ENCODE measurements at places on chromosomes 16 and 17.
A peak's percentile ranks its signal among the peaks of the same experiment; 100 is the strongest.

DNA sequence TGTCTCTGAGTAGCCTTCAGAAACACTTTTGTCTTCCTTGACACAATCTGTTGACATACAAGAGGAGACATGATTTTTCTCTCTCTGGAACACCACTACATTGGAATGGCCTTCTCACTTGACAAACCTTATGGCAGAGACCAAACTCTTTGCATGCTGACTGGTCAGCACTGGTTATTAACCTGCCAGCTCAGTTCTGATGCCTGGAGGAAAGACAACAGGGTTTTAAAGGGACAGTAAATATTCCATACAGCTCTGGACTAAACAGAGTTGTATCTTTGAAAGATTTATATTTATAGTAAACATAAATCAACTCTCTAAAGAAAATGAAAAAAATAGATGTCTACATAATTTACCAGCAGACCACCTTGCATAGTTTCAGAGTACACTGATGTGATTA lies 1139.1 kb upstream of the CDH8 start:
- DNase-seq, result no peak
- no peak overlapping the region for H3K27ac ChIP-seq
- H3K36me3 ChIP-seq, result no peaks in the 10 kb centered on the region
- no peaks in the 10 kb centered on the region for H3K4me1 ChIP-seq
- no peak overlapping the region for H3K4me3 ChIP-seq
- H3K27me3 ChIP-seq, result no peaks in the 10 kb centered on the region

DNA sequence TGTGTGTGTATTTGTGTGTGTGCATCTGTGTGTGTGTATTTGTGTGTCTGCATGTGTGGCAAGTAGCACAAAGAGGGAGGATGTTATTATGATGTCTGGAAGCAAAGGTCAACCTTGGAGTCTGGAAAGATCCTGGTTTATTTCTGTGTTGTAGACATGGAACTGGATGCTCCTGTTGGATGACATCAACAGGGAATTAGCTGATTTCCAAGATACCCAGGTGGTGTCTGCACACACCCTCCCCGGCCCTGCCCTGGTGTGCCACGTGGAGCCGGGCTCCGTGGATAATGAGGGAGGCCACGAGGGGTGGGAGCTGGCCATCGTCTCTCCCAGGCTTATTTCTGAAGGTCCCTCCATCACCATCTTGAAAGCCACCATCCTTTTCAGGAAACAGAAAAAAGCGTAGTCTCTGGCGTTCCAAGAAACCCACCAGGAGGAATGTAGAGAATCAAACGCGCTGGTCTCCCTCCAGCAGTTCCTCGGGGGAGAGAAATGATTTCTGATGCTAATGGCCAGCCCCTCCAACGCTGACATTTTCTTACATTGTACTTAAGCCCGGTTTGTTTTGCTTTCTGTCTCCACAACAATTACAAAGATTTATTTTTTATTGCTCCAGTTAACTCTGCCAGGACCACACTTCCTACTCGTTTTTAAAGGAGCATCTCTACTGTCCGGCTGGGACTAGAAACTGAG lies 93.3 kb downstream of the FOXL1 start:
- peaks cover 31% of the 10 kb centered on the region for H3K4me1 ChIP-seq
- DNase-seq, result no peak
- H3K27me3 ChIP-seq, result no peaks in the 10 kb centered on the region
- no peaks in the 10 kb centered on the region for H3K36me3 ChIP-seq

GRCh38 chr16:25073854-25074253 lies 37.7 kb upstream of the LCMT1 start:
- H3K4me1 ChIP-seq, result no peaks in the 10 kb centered on the region
- no peaks in the 10 kb centered on the region for H3K27me3 ChIP-seq
- no peak overlapping the region for H3K27ac ChIP-seq
- no peak overlapping the region for H3K4me3 ChIP-seq
- H3K36me3 ChIP-seq, result no peaks in the 10 kb centered on the region

GRCh38 chr17:17937201-17937853 lies 34.9 kb downstream of the TOM1L2 start:
- H3K4me3 ChIP-seq, result no peak overlapping the region
- peaks cover 61% of the 10 kb centered on the region for H3K4me1 ChIP-seq
- no peak for DNase-seq
- no peak overlapping the region for H3K27ac ChIP-seq
- H3K36me3 ChIP-seq, result no peaks in the 10 kb centered on the region

GRCh38 chr17:55448681-55449080 lies 27.0 kb upstream of the MMD start:
- no peaks in the 10 kb centered on the region for H3K27me3 ChIP-seq
- no peak overlapping the region for H3K4me3 ChIP-seq
- no peak for DNase-seq
- no peak overlapping the region for H3K27ac ChIP-seq
- H3K36me3 ChIP-seq, result no peaks in the 10 kb centered on the region

GRCh38 chr17:1486802-1487695 lies 5.4 kb downstream of the MYO1C start:
- H3K4me3 ChIP-seq, result peak overlapping the region; percentile 62
- H3K27me3 ChIP-seq, result no peaks in the 10 kb centered on the region
- no peaks in the 10 kb centered on the region for H3K36me3 ChIP-seq
- peak overlapping the region; percentile 92 for H3K27ac ChIP-seq
- peaks cover 35% of the 10 kb centered on the region for H3K4me1 ChIP-seq

- no peaks in the 10 kb centered on the region for H3K36me3 ChIP-seq
- no peak overlapping the region for H3K27ac ChIP-seq
- no peaks in the 10 kb centered on the region for H3K4me1 ChIP-seq
- H3K4me3 ChIP-seq, result no peak overlapping the region
- peaks cover 4% of the 10 kb centered on the region for H3K27me3 ChIP-seq
Measured at GRCh38 chr17:16973760-16974540, 2.0 kb upstream of the TNFRSF13B start.

- peak overlapping the region; percentile 75 for H3K27ac ChIP-seq
- H3K36me3 ChIP-seq, result no peaks in the 10 kb centered on the region
- peaks cover 49% of the 10 kb centered on the region for H3K4me1 ChIP-seq
- no peak for DNase-seq
Measured at GRCh38 chr17:39701012-39701783, 1.3 kb downstream of the ERBB2 start.

DNA sequence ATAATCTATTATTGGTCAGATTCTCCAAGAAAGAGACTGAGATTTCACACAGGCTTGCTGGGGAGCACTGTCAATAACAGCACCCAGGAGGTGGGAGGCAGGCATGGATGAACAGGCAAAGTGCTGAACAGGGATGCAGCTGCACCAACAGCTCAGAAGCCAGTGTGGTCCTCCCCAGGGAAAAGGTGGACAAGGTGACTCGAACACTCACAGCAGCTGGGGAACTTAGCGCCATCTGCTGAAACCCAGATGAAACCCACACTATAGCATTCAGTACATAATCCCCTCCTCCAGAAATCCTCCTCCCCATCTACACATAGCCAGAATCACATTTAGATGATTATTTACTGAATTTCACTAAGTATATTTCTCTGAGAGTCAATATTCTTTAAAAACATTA lies 255.2 kb upstream of the WSB1 start:
- no peaks in the 10 kb centered on the region for H3K27me3 ChIP-seq
- no peak overlapping the region for H3K4me3 ChIP-seq
- no peaks in the 10 kb centered on the region for H3K36me3 ChIP-seq

GRCh38 chr17:73481676-73482075 lies 162.6 kb downstream of the SDK2 start:
- no peaks in the 10 kb centered on the region for H3K27me3 ChIP-seq
- no peak for DNase-seq
- no peak overlapping the region for H3K27ac ChIP-seq
- no peaks in the 10 kb centered on the region for H3K4me1 ChIP-seq
- H3K4me3 ChIP-seq, result no peak overlapping the region

DNA sequence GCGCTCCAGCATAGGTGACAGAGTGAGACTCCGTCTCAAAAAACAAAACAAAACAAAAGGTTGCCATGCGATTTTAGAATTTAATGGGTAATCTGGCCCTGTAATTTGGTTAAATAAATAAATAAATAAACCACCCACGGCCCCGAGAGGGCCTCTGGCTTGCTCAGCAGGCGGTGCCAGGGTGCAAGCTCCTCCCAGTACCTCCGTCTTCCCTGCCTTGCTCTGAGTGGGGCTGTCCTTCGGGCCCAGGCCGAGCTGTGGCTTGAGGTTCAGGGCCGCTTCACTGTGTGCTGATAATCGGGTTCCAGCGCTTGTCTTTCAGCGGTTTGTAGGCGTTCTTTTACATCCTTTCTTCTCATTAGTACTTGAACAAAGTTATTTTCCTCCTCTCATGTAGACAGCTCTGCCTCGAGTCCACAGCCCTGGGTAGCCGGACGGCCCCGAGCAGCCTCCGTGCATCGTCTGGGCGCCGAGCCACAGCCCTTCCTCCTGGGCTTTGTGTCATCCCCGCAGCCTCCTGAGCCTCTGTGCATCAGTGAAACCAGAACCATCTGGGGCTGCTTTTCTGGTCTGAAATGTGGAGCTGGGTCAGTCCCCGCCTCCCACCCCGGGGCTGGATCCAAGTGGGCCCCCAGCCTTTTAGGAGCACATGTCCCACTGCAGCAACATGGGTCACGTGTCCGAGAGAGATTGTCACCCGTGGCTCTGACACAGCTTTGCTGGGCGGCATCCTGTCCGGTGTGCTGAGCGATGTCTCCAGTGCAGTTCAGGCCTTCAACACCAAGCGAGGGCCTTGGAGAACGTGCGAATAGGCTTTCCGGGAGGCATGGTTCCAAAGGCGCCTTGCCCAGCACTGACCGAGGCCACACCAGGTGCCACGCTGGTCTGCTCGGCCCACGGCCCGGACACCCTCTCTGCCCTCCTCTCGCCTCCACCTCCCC lies 157.4 kb upstream of the CHMP6 start:
- no peaks in the 10 kb centered on the region for H3K27me3 ChIP-seq
- H3K27ac ChIP-seq, result peak overlapping the region; percentile 85
- peak overlapping the region; percentile 42 for H3K4me3 ChIP-seq
- H3K36me3 ChIP-seq, result peaks cover 8% of the 10 kb centered on the region

- H3K4me1 ChIP-seq, result no peaks in the 10 kb centered on the region
- no peaks in the 10 kb centered on the region for H3K27me3 ChIP-seq
- DNase-seq, result no peak
- no peak overlapping the region for H3K4me3 ChIP-seq
- no peaks in the 10 kb centered on the region for H3K36me3 ChIP-seq
Measured at GRCh38 chr17:68821860-68822696, 133.1 kb downstream of the ABCA8 start.

- H3K27ac ChIP-seq, result peak overlapping the region; percentile 97
- H3K4me3 ChIP-seq, result peak overlapping the region; percentile 80
- H3K36me3 ChIP-seq, result no peaks in the 10 kb centered on the region
- DNase-seq, result peak; percentile 16
- peaks cover 46% of the 10 kb centered on the region for H3K4me1 ChIP-seq
Measured at GRCh38 chr17:19646788-19647696, 1.5 kb upstream of the ALDH3A2 start.

DNA sequence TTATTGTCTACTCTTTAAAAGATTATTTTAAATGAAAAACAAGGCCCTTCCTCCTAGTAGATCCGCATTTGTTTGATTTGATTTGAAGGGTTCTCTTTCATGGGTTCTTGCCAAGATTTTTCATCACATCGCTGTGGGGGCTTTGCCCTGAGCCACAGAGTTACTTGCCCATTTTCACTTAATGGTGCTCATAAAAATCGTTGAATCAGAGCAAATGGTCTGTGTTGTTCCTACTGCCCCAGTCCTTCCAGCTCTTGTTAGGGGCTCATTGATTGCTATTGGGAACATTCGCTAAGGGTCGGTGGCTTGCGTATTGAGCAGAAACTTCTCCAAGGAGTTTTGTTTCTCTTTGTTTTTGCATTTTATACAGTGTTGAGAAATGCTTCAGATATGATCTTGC lies 1023.4 kb upstream of the CDH8 start:
- no peaks in the 10 kb centered on the region for H3K36me3 ChIP-seq
- H3K4me1 ChIP-seq, result no peaks in the 10 kb centered on the region
- DNase-seq, result no peak
- no peak overlapping the region for H3K27ac ChIP-seq

- H3K4me1 ChIP-seq, result peaks cover 58% of the 10 kb centered on the region
- peak overlapping the region; percentile 95 for H3K27ac ChIP-seq
- no peak for DNase-seq
- no peak overlapping the region for H3K4me3 ChIP-seq
- H3K36me3 ChIP-seq, result peaks cover 66% of the 10 kb centered on the region
Measured at GRCh38 chr16:11734653-11735043, 8.0 kb downstream of the TXNDC11 start.

Data from gastrocnemius medialis (tissue), 4 donors.